HFFc6 (cell line): ENCODE measurements at places on chromosomes 4 and X. TPM values are rescaled to one million over a fixed set of nuclear protein-coding genes. Genes with fewer than 3 reads are reported as not detected.

The CPZ gene
- 2.0 to 4.6 TPM (median 4.6 TPM) in 3 replicates for total RNA-seq

The PRR32 gene
- not detected in 3 replicates for total RNA-seq

The GAB3 gene
- total RNA-seq: 0.05 TPM in 2 of 3 replicates, not detected in the other

The DKK2 gene
- 0.22 to 0.50 TPM (median 0.39 TPM) in 3 replicates for total RNA-seq

The SLC9B1 gene
- 0.14 to 0.35 TPM in 2 of 3 replicates, not detected in the other for total RNA-seq

The CXXC4 gene
- total RNA-seq: not detected in 3 replicates

The H2BW1 gene
- not detected in 3 replicates for total RNA-seq

The PLXNA3 gene
- 66.2 and 89.7 TPM in 2 replicates for total RNA-seq
